AG08395 (cell line): ENCODE measurements at places on chromosomes 16 and 17.

GRCh38 chr17:17345686-17346427, 42.7 kb downstream of the NT5M start:
- no peak for DNase-seq

GRCh38 chr16:57092786-57093411, 516 bp downstream of the CPNE2 start:
- no peak for DNase-seq

GRCh38 chr16:87665193-87665592, 62.9 kb downstream of the JPH3 start:
- no peak for DNase-seq

GRCh38 chr17:2735896-2736295, 13.6 kb downstream of the CCDC92B start:
- DNase-seq: no peak

DNA sequence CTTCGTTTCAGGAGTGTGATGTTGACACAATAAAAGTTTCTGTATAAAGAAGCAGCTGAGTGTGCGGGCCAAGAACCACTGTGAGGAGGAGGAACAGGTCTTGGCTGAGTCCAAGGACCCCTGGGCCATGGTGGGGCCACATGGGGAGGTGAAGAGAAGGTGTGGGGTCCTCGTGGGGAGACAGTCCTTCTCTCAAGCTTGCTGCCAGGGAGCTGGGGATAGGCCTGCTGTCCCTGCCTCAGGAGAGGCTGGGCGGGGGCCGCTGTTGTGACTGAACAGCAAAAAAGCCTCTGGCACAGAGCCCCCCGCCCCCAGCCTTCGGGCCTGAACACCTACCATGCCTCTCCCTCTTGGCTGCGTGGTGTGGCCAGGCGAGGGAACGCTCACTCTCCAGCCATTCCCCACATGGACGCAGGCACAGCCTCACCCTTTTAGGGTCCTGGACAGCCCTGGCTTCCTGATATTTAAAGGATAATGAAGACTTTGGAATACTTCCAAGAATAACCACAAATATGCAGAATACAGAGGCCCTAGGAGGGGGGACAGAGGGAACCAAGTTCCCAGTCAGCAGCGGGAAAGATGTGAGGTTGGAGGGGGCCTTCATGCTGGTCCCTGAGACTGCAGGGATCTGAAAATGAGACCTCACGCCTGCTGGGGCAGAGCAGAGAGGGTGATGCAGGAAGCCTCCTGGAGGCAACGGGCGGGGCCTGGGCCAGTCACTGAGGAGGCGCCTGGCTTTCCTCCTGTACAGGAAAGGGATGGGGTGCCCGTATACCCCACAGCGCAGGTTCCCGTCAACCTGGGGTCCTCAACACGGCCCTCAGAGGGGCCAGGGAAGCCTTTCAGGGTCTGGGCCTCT, 100.0 kb upstream of the CREBBP start:
- peak; percentile 63 for DNase-seq

DNA sequence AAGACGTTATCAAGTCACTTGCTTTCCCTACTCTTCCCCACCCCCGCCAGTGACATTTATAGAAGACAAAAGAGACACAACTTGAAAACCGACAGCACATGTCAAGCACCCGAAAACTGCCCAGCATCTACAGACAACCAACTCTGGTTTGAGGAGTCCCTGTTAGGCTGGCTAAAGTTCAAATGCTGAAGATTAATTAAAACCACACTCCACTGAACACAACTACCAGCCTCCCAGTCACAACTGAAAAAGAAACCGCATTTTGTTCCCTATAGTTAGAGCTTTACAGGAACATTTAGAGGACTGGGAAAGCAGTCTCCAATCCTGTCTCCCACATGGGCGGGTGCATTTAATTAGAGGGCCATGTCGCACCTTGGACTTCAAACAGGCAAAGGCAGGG, 73.0 kb upstream of the COX10 start:
- DNase-seq: peak; percentile 41

- no peak for DNase-seq
These were observed 23.6 kb downstream of the CLEC16A start for GRCh38 chr16:10967986-10968385.

- no peak for DNase-seq
These were observed 2.9 kb upstream of the COASY start for GRCh38 chr17:42559075-42559474.

- peak; percentile 59 for DNase-seq
These were observed 382 bp downstream of the PITPNA start for GRCh38 chr17:1562176-1562643.

DNA sequence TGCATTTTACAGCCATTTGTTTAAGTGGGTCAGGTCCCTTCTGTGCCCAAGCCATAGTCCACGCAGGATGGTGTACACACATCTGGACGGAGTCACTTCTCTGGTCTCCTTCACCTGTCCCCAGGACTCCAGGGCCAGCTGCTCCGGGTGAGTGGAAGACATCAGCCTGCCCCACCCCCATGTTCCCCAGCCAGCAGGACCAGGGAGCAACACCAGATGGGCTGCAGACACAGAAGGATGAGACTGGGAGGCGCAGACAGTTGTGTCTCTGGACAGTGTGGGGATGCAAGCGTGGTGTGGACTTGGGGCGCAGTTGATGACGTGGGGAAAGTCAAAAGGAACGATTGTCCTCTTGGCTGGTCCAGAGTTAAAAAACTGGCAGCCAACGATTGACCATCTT, 24.6 kb upstream of the WFDC1 start:
- DNase-seq: no peak

GRCh38 chr16:89412811-89413210, 77.5 kb downstream of the ANKRD11 start:
- no peak for DNase-seq

DNA sequence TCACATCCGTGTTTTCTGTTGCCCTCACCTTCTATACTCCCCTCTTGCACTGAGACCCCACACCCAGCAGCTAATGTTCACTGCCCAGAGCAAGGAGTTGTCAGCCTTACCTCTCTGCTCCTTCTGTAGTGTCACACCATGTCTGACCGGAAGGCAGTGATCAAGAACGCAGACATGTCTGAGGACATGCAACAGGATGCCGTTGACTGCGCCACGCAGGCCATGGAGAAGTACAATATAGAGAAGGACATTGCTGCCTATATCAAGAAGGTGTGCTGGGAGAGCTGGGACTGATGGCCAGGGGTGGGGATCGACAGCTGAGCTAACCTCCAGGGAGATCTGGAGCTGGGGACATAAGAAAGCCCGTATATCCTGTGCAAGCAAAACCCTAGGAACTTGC, 3.7 kb downstream of the DYNLL2 start:
- DNase-seq: no peak

- DNase-seq: no peak
These were observed 4.9 kb downstream of the LASP1 start for GRCh38 chr17:38874505-38875400.

DNA sequence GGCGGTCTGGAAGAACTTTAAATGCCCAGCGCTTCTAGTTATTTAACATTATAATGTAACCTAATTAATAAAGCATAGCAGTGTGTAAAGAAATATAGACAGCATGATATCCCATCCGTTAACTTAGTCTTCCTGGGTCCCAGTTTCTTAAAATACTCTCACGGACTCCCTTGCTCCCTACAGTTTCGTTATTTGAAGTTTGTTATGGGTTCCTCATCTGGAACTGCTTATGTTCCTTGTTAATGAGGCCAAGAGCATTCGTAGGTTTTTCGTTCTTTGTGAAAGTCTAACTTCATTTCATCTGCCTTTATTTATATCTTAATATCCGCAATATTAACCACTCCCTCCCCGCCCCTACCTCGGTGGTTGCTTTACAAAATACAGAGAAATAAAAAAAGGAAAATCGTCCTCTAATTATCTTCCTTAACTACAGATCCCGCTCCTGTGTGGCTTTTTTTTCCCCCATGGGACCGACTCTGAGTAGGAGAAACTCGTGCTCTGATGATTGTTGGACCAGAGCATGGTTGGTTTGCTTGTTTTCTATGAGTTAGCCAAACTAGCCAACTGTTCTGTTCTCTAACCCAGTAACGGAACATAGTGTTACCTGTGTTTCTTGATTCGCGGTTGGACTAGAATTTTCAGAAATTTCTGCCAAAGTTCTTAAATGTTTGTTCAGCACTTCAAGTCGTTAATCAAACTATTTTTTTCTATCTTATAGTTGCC, 863 bp downstream of the ADPRM start:
- DNase-seq: peak; percentile 41

DNA sequence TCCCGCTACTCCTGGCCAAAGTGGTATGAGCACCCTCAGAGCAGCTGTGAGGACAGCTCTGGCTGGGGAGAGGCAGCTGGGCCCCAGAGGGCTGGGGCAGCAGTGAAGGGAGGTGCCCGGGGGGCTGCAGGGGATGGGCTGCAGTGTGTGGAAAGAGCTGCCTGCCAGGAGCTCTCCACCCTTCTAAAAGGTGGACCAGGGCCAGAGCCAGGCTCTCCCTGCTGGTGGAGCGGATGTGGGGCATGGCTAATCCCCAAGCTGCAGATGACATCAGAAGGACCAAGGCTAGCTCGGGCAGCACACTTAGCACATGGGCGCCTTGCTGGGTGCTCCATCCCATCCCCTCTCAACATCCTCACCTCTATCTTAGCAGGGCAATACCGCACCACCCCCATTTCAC, 103.1 kb downstream of the SDK2 start:
- DNase-seq: no peak

- DNase-seq: no peak
These were observed 437.7 kb downstream of the PMP22 start for GRCh38 chr17:14827396-14827919.

DNA sequence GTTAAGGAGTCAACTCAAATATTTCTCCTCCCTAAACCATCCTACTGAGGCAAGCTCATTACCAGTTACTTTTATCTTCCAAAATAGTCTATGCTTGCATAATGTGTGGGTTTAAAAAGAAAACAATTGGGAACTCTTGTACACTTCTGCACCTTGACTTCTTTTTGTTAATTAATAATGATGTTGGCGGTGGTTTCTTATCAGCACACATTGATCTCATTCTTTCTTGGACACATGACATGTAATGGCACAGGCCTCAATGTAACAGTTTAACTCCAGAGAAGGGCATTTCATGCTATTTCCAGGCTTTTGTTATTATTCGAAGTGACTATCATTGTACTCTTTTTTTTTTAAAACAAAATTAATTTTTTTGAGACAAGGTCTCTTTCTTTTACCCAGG, 7.8 kb downstream of the PLCG2 start:
- no peak for DNase-seq

GRCh38 chr17:33091271-33091670, 99.6 kb downstream of the SPACA3 start:
- no peak for DNase-seq

GRCh38 chr16:72099377-72099818, 5.8 kb downstream of the DHX38 start:
- peak; percentile 74 for DNase-seq

- DNase-seq: no peak
These were observed 163.2 kb upstream of the FOXF1 start for GRCh38 chr16:86347090-86347489.

DNA sequence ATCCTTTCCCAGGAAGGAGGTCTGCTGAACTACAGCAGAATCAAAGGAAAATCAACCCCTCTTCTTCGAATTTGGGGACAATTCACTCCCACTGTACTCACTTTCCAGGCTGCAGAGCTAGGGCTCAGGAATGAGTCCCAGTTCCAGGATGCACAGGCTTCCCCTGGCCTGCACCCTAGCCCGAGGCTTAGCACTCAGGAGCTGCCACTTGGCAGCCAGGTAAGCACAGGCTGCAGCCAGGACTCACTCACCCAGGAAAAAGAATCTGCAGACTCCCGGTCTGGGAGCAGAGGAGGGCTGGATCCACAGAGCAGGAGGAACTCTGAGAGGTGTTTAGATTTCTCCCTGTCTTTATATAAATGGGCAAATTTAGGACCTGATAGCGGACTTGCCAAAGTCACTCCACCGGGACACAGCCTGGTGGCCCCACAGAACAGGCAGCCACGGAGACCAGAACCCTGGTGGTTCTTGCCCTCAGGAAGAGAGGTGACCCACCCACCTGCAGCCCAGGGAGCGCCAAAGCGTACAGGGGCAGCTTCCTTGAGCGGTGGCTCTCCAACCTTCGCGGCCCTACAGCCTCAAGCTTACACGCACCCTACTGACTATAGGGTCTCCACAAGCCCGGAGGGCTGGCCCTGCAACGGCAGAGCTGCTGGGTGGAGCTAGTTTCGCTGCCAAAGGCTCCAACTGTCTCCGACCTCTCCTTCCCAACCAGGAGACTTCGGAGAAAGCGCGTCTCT, 4.8 kb downstream of the CBLN1 start:
- DNase-seq: no peak

DNA sequence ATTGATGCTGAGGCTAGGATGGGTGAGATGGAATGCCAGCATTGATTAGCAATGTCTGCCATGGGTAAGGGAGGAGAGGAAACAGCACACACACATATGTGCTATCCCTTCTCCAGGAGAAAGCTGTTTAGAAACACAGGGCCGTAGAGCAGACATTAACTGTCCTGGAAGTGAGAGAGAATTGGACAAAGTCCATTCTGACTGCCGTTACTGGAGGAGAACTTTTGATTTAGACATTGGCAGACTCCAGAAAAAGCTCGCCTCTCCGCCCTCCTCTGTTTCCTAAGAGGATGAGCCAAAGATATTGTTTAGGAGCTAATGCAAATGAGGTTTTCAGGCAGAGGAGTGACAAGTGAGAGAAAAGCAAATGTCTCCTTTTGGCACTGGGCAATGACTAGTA, 237.0 kb downstream of the HAPSTR1 start:
- no peak for DNase-seq

DNA sequence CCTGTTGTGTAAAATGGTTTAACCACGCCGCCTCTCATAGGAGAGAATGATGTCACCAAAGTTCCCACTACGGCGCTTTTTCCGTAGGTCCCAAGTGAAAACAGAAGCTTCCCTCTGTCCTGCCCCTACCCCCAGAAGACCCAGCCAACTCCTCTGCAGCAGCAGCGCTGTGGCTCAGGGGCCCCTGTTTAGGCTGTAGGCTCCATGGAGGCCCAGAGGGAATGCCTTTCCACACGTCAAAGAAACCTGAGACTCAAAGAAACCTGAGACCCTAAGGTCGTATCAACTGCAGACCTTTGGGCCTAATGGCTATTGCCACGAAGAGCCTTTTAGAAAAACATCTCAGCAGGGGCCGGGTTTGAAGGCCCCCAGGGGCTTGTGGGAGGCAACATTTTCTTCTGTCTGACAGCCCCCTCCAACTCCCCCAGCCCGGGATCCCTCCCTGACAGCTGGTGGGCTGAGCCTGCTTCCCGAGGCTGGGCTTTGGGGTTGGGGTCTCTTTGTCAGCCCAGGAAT, 43.1 kb upstream of the MEAK7 start:
- no peak for DNase-seq

GRCh38 chr17:31457391-31458234, 66.1 kb downstream of the RAB11FIP4 start:
- DNase-seq: no peak
